Naive thymus-derived CD4-positive, alpha-beta T cell (primary cell): ENCODE measurements at places on chromosomes 5 and 9. TPM values are rescaled to one million over a fixed set of nuclear protein-coding genes. Genes with fewer than 3 reads are reported as not detected.

MYMK gene
- not detected for polyA plus RNA-seq

DNA sequence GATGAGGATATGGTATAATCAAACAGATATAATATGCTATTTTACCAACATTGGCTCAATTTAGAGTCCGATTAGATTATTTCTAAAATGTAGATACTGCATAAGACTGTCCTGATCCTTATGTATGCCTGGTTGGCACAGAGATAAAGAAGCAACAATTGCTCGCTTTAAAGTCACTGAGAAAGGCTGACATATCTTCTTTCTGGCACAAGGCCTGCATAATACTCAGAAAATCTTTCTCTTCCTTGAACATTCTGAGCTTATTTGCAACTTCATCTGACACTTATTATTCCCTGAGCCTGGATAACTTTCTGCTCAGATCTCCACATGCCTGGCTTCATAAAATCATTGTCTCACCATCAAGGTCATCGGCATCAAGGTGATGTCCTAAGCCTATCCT, 219.3 kb upstream of the CDH9 start:
- DNase-seq: no peak

DNA sequence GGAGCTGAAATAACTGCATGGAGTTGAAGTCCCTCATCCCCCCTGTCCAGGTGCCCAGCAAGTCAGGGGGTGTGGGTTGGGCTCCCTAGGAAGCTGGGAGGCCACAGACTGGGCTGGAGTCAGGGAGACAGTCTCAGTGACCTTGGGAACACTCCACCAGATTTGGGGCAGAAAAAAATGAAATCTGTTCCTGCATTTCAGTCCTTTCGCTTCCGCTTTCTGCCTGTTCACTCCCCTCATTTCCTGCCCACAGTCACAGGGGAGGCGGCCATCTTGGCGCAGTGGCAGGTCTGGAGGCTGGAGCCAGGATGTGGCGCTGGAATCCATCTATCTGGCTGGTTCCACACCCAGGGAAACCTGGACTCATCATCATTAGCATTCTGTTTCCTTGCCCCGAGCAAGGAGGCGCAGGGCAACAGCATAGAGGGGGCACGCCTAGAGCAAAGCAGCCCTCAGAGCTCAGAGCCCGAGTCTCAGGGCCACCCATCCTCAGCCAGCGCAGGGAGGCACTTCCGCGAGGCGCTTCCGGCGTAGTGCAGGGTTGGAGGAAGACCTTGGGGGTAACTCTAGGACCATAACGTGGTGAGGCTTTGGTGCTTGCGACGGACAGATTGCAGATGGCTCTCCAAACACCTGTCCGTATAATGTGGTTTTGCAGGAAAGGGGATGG, 86.2 kb upstream of the HSPA9 start:
- no peak for DNase-seq

GGTA1 gene
- polyA plus RNA-seq: not detected

DNA sequence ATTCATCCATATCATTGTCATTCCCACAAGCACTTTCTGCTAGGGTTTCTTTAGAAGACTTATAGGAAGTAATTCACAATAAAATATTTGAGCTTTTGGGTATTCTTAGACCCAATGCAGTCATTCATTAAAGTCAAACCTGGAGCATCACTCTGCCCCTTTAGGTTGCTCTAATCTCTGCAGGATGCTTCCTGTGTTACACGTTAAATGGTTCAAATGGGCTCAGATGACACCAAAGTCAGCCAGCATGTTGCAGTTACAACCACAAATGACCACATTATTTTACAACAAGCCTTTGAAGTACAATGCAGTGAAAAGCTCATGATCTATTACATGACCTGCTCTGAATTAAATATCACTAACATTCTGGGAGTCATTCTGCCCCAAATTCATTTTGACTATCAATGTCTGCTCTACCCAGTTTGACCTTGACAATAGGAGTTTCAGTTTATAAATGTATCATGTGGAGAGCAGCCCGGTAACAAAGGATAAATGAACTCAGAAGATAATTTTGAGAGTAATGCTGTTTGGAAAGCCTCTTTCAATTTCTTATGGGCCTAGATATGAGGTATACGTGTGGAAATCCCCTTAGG, 668.6 kb upstream of the DMAC1 start:
- no peak for DNase-seq

DNA sequence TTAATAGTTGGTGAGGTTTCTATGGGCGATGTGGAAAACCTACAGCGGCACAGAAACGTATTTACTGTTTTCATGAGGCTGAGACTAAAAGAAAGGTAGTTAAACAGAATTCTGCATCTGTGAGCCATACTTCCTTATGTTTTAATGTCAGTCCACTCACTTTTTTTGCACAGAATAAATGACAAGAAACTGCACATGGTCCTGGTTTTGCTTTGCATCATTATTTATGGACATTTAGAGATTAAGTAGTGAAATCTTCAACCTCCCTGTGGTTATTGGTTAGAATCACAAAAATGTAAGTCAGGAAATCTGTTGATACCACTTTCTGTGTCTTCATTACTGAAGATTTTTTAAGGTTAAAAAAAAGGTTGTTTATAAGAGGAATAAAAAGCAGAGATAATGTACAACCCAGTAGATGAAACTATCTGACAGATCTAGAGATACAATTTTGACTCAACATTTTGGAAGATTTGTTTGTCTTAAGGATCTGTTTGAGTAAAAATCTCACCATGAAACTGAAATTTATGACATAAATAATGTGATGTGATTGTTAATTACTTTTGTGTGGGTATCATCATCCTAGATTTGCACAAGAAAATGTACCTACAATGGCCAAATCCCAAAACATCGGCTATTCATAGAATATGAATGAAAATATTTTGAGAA, 2.4 kb downstream of the PRR16 start:
- DNase-seq: no peak

SHLD3 gene
- 2.9 TPM for polyA plus RNA-seq
